ENCODE measurements at places on chromosomes 12 and 14.
A peak's percentile ranks its signal among the peaks of the same experiment; 100 is the strongest.

GRCh38 chr12:88570103-88570502 lies 10.2 kb downstream of the KITLG start:
- no peak for DNase-seq

GRCh38 chr14:75835156-75835725 lies 146.6 kb downstream of the TGFB3 start:
- no peak for DNase-seq

- peak; percentile 76 for DNase-seq
Measured at GRCh38 chr14:103871596-103872480, 24.5 kb upstream of the PPP1R13B start.

DNA sequence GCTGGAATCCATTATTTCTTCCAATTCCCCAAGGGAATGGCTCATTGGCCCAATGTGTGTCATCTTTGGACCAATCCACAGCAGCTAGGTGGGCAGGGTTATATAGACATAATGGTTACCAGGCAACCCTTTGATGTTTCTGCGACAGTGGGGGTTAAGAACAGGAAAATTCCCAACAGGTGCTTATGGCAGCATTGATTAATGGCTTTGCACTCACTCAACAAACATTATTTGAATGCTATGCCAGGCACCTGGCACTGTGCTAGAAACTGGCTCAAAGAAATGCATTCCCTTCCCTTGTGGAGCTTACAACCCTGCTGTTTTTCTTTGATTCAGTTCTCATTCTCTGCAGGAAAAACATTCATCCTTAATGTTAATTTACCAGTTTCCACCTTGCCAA lies 1221.0 kb downstream of the AACS start:
- DNase-seq: no peak

DNA sequence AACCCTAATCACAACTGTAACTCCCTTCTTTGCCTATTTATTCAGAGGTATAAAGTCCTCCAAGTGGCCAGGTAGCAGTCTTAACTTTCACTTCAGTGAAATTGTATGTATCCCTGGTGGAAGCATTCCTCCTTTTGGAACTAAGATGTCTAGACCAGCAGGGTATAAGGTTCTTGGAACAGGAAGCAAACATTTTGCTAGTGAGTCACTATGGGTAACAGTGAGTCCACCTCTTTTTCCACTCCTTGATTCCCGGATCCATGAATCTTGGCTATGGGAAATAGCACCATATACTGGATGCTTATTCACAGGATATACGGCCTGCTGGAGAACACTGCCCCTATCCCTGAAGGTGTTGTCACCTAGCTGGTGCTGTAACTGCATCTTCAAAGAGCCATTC lies 80.2 kb downstream of the KCNA5 start:
- DNase-seq: no peak

GRCh38 chr12:82600379-82600778 lies 86.3 kb upstream of the TMTC2 start:
- DNase-seq: no peak

GRCh38 chr14:89723930-89724627 lies 230.5 kb downstream of the EFCAB11 start:
- no peak for DNase-seq

DNA sequence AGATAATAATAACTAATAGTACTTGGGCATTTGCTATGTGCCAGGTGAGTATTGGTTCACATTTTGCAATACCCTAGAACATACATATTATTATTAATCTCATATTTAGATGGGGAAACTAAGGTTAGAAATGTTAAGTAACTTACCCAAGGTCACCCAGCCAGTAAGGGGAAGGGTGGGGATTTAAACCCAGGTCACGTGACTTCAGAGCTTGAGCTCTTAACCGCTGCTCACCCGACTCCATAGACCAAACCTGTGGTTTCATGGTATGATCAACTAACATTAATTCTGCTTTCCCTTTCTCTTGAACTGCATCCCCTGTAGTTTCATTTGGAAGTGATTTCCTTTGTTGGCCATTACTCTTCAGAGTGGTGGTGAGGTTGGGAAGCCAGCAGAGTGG lies 242.3 kb downstream of the NRXN3 start:
- DNase-seq: no peak

DNA sequence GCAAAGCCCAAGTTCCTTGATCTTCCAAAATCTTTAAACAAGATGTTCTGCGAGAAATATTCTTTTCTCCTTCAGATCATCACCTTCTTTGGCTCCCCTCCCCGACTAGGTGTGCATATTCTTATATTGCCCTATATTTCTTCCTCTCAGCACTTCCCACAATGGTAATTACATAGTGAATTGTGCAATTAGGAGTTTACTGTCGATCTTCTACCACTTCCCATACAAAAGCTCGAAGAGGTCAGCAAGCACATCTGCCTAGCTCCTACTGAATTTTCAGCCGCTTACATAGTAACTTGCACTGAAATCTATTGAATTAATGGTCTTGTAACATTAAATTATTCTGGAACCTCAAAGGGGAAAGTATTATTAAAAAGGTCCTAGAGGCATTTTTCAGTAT lies 16.7 kb downstream of the OSBPL8 start:
- DNase-seq: no peak

- peak; percentile 77 for DNase-seq
Measured at GRCh38 chr14:45251912-45252311, 1.1 kb downstream of the MIS18BP1 start.

DNA sequence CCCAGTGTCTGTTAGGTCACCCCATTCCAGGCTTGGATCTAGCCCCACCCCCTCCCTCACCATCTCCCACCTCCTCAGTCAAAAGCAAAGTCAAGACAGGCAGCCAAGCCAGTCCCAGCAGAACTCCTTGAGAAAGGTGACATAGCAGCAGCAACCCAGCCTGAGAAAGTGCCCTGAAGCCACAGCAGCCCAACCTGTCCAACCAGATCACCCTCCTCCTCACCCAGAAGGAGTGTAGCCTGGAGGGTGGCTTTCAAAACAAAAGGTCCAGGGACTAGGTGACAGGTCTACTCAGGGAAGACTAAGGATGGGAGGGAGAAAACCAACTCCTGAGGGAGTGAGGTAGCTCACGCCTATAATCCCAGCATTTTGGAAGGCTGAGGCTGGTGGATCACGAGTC lies 5.2 kb downstream of the RAB15 start:
- DNase-seq: no peak

- no peak for DNase-seq
Measured at GRCh38 chr12:23025372-23026016, 400.5 kb downstream of the ETNK1 start.

GRCh38 chr12:105451211-105451610 lies 120.7 kb downstream of the C12orf75 start:
- no peak for DNase-seq

- DNase-seq: no peak
Measured at GRCh38 chr12:31021809-31022494, 51.7 kb upstream of the DDX11 start.

GRCh38 chr12:9869307-9870161 lies at the start of gene CLEC2B:
CLEC2B (minus strand) TSS chr12:9869354.
- DNase-seq: peak; percentile 48

DNA sequence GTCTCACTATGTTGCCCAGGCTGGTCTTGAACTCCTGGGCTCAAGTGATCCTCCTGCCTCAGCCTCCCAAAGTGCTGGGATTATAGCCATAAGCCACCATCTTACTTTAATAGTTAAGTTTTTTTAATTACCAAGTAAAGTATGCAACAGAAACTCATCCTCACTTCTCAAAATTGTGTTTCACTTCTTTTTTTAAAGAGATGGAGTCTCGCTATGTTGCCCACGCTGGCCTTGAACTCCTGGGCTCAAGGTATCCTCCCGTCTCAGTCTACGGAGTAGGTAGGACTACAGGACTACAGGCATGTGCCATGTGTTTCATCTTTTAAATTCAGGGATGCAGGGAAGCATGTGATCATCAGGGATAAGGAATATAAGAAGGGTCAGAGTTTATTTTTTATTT lies 17.2 kb upstream of the ARID2 start:
- peak; percentile 14 for DNase-seq

- DNase-seq: no peak
Measured at GRCh38 chr12:124295431-124296058, 652 bp downstream of the RFLNA start.

- no peak for DNase-seq
Measured at GRCh38 chr14:78721756-78722480, 551.7 kb downstream of the NRXN3 start.

- no peak for DNase-seq
Measured at GRCh38 chr12:40697566-40698259, 5.5 kb downstream of the CNTN1 start.

- DNase-seq: no peak
Measured at GRCh38 chr14:53336729-53337128, 183.6 kb upstream of the DDHD1 start.

DNA sequence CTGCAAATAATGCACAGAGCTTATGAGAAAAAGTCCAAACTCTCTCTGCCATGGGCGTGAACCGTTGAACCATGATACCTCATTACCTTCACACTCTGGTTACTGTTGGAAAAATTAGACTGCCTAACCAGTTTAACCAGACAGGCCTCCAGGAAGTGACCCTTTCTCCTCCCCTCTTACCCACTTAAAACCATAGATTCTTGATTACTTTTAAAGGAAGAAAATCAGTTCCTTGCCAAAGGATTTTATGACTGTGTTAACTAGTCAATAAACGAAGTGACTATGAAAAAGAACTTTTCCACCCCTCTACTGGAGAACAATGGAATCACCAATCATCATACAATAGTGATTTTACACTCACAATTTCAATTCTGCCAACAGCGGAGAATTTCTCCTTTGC lies 254.0 kb upstream of the ATP2B1 start:
- DNase-seq: no peak

- no peak for DNase-seq
Measured at GRCh38 chr12:99847936-99848335, 136.8 kb downstream of the ANKS1B start.

DNA sequence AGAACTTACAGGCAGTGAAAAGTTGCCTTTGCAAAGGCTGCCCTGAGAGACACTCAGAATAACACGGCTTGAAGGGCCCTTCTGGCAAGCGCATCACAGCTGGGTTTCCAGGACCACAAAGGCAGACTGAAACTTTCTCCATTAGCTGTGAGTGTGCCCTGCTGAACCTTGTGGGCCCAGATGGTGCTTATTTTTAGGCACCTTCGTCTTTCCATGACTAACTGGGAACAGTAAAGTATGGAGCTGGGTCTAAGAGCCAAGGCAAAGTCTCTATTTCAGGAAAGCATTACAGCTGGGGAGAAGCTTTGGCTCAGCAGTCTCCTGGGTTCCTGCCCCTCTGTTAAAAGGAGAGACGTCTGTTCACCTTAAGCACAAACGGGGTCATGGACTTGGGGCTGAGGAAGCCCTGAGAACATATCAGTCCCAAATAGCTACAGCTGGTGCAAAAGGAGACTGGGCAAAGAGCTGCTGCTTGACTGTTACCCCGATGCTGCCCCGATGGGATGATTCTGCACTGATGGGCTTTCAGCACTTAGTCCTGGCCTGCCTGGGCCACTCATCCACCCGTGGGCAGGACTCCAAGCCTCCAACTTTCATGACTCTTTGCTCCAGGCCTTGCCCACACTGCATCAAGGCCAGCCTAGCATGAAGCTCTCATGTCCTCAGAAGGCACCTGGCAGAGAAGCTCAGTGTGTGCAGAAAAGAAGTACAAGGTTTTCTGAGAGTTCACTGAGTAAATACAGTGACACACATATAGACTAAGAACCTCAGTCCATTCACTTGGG lies 248.3 kb downstream of the PHLDA1 start:
- DNase-seq: no peak

DNA sequence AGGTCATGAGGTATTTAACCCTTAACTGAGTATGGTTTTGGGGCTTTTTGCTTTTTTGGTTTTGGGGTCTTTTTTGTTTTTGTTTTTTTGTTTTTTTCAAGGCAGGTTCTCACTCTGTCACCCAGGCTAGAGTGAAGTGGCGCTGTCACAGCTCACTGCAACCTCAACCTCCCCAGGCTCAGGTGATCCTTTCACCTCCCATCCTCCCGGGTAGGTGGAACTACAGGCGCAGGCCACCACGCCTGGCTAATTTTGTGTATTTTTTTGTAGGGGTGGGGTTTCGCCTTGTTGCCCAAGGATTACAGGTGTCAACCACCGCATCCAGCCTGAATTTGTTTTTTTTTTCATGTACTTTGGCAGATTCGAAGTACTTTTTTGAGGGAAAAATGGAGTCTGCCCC lies 19.9 kb downstream of the RAP1B start:
- DNase-seq: no peak

GRCh38 chr12:59446116-59446515 lies 149.7 kb upstream of the SLC16A7 start:
- no peak for DNase-seq

GRCh38 chr12:113334786-113335539 lies at the start of gene SLC8B1:
SLC8B1 (minus strand) TSS chr12:113335109; CDS start chr12:113332878, 2,231 bp downstream.
- peak; percentile 76 for DNase-seq

DNA sequence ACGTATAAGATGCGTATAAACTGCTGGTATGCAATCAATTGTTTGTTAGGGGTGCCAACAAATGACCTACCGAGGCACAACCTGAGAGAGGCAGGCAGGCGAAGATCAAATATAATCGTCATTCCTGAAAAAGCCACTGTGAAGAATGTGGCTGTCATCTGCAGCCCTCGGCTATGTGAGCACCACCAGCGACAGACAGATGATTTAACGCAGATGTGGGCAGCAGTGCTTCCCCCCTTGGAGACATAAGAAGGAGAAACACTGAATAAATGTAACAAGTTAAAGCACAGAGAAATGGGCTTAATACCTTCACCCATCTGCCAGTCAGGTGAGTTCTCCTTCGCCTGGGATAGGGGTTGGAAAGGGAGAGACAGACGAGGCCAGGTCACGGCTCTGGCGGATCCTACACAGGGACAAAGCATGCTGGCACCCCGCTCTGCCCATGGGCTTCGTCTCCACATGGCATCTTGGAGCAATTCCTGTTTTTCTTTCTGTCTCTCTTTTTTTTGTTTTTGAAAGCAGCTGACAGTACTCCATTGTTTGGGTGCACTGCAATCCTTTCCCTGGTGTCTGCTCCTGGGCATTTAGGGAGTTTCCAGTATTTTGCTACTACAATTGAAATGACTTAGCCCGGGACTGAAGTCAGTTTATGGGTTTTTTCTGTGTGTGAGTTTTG lies 28.1 kb downstream of the TNFAIP2 start:
- no peak for DNase-seq

DNA sequence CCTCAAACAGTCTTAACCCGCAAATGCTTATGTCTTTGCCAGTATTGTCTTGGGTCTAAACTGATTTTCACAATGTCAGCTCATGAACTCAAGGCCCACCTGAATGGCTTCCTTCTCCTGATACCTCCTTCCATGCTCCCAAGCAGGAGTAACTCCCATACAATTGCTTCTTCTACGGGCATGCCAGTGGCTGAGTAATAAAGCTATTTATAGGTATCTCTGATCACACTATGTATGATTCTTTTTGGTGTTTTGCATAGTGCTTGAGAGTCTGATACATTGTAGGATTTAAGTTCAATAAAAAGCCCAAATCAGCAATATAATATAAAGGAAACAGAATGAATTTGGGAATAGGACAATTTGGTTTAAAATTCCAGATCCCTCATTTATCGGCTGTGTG lies 235.0 kb upstream of the DCN start:
- DNase-seq: no peak
